Adipose tissue (tissue), 3 donors: ENCODE measurements at places on chromosomes 11 and 22. TPM values are rescaled to one million over a fixed set of nuclear protein-coding genes. Genes with fewer than 3 reads are reported as not detected.

SYT7 gene
- 11.1 TPM for polyA plus RNA-seq

MISFA gene
- polyA plus RNA-seq, result 2.8 TPM

KRTAP5-5 gene
- polyA plus RNA-seq, result not detected

SELENOH gene
- polyA plus RNA-seq, result 133 TPM

CD44 gene
- polyA plus RNA-seq, result 157 TPM

OR52N4 gene
- polyA plus RNA-seq, result not detected

SLC22A8 gene
- polyA plus RNA-seq, result not detected

POU2F3 gene
- 0.08 TPM for polyA plus RNA-seq

ALDH3B1 gene
- polyA plus RNA-seq, result 8.7 TPM

CCDC15 gene
- 0.43 TPM for polyA plus RNA-seq

CAPRIN1 gene
- polyA plus RNA-seq, result 66.0 TPM

TTC36 gene
- 1.0 TPM for polyA plus RNA-seq

OR6T1 gene
- not detected for polyA plus RNA-seq

TRPM5 gene
- polyA plus RNA-seq, result 0.61 TPM

TMEM86A gene
- polyA plus RNA-seq, result 1.2 TPM
